Panc1 (cell line): ENCODE measurements at places on chromosomes 4 and X. TPM values are rescaled to one million over a fixed set of nuclear protein-coding genes. Genes with fewer than 3 reads are reported as not detected.

AVPR2 gene
- total RNA-seq, result 10.6 TPM

SPOCK3 gene
- 1.4 TPM for total RNA-seq

GRCh38 chr4:151276787-151277562 lies at the start of gene PRSS48:
PRSS48 (plus strand) TSS chr4:151277161; CDS start chr4:151277173, 12 bp downstream.
- peak; percentile 17 for DNase-seq

DNA sequence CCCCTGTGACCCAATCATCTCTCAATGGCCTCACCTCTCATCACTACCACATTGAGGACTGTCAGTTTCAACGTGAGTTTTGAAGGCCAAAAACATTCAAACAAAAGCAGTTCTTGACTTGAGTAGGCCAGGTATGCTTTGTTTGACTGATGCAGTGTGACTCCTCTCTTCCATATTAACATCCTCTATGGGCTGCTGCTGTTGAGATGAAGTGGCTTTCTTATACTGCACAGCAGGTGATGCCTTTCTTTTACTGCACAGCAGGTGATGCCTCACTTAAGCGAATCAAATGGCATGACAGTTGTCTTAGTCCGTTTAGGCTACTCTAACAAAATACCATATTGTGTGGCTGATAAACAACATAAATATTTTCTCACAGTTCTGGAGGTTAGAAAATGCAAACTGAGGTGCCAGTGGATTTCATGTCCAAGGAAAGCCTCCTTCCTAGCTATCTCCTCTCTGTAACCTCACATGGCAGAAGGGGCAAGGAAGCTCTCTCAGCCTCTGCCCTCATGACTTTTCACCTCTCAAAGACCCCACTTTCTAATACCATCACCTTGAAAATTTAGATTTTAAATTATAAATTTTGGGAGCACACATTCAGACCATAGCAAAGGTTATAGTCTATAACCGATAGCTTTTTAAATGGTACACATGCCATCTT lies 2267.9 kb upstream of the AGA start:
- DNase-seq, result no peak
